Sigmoid colon (tissue), 7 donors: ENCODE measurements at places on chromosomes 1 and 21. TPM values are rescaled to one million over a fixed set of nuclear protein-coding genes. Genes with fewer than 3 reads are reported as not detected.

DNA sequence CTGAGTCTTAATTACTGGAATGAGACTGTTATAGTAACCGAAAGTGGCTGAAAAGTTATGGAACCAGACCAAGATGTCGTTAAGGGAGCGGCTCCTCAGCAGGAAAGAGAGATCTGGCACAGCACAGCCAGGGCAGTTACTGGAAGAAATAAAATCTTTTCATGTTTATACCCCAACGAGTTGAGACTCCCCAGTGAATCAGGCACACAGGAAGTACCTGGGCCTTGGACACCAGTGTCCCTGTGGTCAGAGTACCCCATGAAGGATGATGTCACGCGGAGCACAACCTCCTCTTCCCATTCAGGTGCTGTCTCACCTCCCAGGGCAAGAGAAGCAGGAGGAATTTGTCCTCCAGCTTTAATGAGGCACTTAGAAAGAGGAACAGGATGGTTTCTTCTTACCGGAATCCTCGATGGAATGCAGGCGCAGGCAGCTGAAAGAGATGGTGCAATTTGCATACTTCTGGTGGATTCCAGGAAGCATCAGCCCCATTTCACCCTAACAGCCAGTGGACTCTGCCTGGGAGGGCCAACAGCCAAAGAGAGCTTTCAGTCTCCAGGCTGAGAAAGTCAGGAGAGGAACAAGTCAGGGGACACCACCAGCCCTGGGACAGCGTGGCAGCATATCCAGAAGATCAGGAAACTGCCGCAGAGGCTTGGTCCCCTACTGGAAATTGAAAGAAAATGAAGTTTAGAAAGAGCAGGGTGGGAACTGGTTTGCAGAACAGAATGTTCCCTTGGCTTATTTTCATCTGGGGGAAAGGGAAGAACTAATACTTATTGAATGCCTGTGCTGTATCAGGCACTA lies 35.9 kb upstream of the CTTNBP2NL start:
- H3K4me1 ChIP-seq = peaks cover 30% of the 10 kb centered on the region
- H3K36me3 ChIP-seq = no peaks in the 10 kb centered on the region
- no peaks in the 10 kb centered on the region for H3K27me3 ChIP-seq
- H3K27ac ChIP-seq = peak overlapping the region; percentile 58
- DNase-seq = peak; percentile 92

GRCh38 chr1:25683731-25684130 lies 67.1 kb downstream of the MAN1C1 start:
- H3K36me3 ChIP-seq = no peaks in the 10 kb centered on the region
- H3K27ac ChIP-seq = no peak overlapping the region
- no peak overlapping the region for H3K4me3 ChIP-seq
- no peaks in the 10 kb centered on the region for H3K27me3 ChIP-seq

GRCh38 chr1:219317762-219318353 lies 144.2 kb downstream of the LYPLAL1 start:
- H3K36me3 ChIP-seq = no peaks in the 10 kb centered on the region
- H3K4me1 ChIP-seq = no peaks in the 10 kb centered on the region
- H3K27ac ChIP-seq = no peak overlapping the region
- DNase-seq = no peak
- H3K4me3 ChIP-seq = no peak overlapping the region
- no peaks in the 10 kb centered on the region for H3K27me3 ChIP-seq

The LMO4 gene
- total RNA-seq = 61.2 TPM

The AGL gene
- 33.3 TPM for total RNA-seq
